Left lung (tissue), 14 donors: ENCODE measurements at places on chromosomes 7 and 10. TPM values are rescaled to one million over a fixed set of nuclear protein-coding genes. Genes with fewer than 3 reads are reported as not detected.

Gene STK32C
- polyA plus RNA-seq: 13.7 TPM

Gene HSPB1
- 226 TPM for polyA plus RNA-seq

Gene GCK
- 4.1 TPM for polyA plus RNA-seq

Gene ASZ1
- polyA plus RNA-seq: 1.3 TPM

Gene OR6V1
- not detected for polyA plus RNA-seq

Gene GRID1
- 0.81 TPM for polyA plus RNA-seq

GRCh38 chr10:99709480-99710229 is 22.3 kb downstream of the COX15 start:
- no peak for DNase-seq

DNA sequence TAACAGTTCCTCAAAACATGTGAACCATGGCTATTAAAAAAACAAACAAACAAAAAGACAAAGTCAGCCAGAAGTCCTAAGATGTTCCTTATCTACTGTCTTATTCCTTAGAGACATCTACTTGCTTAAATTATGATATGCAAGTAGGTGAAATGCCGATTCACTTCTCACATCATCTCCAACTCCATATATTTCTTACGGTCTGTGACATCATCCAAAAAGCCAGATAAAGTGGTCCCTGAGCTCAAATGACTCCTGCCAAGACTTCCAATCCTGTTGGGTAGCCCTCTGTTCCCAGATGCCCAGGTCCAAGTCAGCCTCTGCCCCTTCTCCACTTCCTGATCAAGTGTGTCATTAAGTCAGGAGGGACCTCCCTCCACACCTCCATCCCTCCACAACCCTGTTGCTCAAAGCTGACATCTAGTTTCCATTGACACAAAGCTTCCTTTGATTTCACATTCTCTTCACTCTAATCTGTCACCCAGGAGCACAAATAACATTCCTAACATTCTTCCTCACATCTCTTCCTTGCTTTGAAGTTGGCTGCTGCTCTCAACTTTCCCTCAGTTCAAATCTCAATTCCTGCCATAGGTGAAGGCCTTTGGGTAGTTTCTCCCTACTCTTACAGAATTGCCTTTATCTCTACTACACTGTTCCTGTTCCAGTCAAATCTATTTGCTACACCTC is 56.1 kb upstream of the PDLIM1 start:
- DNase-seq: no peak

GRCh38 chr7:141490474-141490873 is 60.7 kb upstream of the AGK start:
- no peak for DNase-seq

GRCh38 chr7:95863623-95864022 is 91.3 kb downstream of the DYNC1I1 start:
- no peak for DNase-seq

- DNase-seq: peak; percentile 80
Observed at GRCh38 chr10:66925896-66926715, at the start of gene LRRTM3. Gene LRRTM3, plus strand, starts transcription at chr10:66926036.

DNA sequence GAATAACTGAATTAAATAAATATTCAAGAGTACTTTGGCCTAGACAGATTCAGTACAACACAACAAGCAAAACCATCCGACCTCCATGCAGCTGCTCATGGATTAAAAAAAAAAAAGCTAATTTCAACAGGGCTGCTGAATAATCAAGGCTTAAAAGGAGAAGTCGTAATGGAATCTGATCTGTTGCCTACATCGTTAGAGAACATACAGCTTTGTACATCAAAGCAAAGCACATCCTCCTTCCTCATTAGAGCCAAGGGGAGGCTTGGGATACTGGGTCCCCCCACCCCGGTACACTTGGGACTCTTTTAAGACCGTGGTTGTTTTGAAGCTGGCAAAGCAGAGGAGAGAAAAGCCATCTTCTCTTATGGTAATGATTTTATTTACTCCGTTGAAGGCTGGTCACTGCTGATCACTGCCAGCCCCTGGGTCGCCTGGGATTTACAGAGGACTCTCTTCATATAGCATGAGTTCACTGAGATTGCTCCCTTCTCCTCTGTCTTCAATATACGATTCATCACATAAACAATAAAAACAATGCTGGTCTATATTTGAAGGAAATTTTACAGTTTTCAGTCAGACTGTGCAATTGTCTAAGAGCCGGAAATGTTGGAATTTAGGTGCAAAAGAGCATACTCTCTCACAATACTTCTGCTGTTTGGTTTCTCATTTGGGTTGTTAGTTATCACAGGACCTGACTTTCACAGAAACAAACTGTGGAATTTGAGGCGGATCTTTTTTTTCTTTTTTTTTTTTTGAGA is 148.8 kb downstream of the FAM107B start:
- no peak for DNase-seq

- DNase-seq: no peak
Observed at GRCh38 chr10:123496375-123496774, 169.8 kb upstream of the GPR26 start.

- no peak for DNase-seq
Observed at GRCh38 chr7:14821757-14822480, 80.6 kb downstream of the DGKB start.
